ENCODE measurements at places on chromosomes 3 and 15.

DNA sequence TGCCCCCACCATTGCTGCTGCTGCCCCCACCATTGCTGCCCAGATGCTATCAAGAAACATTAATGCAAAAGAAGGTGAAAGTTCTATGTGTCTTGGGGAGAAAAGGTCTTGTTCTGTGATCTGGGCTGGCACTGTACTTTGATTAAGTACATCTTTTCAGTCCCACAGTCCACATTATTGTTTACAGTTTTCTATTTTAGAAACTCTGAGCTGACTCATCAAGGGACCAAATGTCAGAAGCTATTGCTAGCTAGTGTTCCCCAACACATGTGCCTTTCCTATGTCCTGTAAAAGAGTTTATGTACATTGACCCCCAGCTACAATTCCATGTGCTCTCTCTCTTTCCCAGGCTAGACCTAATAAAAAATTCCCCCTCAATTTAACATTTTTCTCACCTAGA lies 264.7 kb upstream of the NECTIN3 start:
- no peak for DNase-seq

DNA sequence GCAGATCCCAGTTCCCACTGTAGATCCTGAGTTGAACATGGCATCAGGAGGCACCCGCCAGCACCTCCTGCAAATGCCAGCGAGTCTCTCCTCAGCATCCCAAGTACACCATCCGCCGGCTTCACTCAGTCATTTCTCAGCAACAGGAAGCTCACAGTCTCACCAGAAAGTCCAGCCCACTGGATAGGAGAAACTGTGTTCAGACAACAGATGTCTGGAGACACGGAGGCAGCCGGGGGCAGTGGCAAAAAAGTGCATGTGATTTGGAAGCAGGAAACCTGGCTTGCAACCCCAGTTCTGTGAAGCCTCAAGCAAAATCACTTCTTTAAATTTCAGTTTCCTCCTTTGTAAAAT lies 68.7 kb downstream of the SRGAP3 start:
- DNase-seq, result no peak

DNA sequence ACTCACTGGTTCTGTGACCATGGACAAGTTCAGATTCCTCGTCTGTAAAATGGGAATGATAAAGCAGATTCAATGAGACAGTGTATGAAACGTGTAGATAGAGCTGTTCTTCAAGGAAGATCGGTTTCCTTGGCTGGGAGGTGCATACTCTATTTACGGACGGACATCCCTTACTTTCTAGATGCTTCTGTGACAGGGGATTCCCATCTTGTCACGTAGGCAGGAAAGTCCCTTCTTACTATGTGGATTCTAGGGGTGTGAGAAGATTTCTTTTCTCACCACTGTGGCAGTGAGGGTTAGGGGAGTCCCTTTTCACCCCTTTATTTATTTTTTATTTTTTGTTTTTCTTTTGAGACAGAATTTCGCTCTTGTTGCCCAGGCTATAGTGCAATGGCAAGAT lies 180.9 kb upstream of the TBL1XR1 start:
- no peak for DNase-seq

DNA sequence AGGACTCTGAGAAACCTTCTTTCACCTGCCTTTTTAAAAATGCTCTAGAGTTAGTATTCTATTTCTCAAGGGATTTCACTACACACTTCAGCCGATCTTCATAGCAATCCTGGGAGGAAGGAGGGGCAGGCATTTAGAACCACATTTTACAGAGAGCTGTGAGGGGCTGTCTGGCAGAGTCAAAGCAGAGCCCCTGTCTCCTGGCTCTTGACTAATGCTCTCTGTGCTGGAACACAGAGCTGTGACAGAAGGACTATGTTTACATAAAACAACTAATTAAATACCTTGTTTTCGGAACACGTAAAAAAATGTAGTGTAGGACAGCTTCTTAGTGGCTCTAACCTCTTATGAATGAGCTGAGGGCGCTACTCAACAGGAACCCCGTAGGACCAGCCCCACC lies 7.6 kb upstream of the SPTBN5 start:
- no peak for DNase-seq

DNA sequence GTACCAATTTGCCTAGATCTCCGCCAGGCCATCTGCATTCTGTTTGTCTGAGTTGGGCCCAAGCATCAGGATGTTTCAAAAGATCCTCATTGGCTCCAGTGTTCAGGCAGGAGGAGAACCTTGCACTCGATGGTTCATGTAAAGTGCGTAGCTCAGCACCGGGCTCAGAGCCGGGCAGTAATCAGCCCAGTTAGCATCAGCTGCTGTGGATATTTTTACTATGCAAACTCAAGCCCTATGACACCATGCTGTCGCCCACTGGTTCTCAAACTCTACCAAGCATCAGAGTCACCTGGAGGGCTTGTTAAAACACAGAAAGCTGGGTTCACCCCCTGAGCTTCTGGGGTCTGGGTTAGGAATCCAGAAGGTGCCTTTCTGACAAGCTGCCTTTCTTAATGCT lies 310.8 kb downstream of the SHQ1 start:
- no peak for DNase-seq

DNA sequence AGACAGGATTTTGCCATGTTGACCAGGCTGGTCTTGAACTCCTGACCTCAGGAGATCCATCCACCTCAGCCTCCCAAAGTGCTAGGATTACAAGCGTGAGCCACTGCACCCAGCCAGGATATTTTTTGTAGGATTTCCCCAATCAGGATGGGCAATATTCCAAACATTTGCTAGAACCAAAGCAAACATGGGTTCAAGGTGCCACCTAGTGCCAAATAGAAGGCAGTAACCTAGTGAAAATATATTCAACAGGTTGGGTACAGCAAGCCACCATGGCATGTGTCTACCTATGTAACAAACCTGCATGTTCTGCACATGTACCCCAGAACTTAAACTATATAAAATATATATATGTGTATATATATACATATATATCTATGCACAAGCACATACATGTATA lies 185.9 kb upstream of the CADM2 start:
- no peak for DNase-seq

DNA sequence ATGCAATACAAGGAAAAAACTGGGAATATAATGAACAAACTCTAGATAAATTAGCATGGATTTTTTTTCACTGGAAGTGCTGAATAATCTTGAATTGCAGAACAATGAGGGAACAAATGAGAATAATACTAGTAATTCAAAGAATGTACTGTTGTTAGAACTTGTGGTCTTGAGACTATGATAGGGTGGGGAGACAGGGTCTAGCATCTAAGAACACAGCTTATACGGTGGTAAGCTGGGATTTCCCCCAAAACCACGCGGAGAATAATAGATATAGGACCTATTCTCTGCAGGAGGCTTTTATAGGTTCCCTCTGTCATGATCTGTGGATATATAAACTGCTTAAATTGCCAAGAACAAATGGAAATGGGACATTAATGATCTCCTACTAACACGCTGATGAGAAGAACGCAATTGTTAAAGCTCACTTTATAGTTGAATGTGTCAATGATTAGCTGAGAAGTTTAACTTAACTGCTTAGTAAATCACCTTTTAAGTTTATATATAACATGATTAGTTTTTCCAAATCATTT lies 692.3 kb downstream of the ZPLD1 start:
- DNase-seq, result no peak

- DNase-seq, result no peak
Measured at GRCh38 chr15:25172691-25173090, 217.9 kb downstream of the SNRPN start.

DNA sequence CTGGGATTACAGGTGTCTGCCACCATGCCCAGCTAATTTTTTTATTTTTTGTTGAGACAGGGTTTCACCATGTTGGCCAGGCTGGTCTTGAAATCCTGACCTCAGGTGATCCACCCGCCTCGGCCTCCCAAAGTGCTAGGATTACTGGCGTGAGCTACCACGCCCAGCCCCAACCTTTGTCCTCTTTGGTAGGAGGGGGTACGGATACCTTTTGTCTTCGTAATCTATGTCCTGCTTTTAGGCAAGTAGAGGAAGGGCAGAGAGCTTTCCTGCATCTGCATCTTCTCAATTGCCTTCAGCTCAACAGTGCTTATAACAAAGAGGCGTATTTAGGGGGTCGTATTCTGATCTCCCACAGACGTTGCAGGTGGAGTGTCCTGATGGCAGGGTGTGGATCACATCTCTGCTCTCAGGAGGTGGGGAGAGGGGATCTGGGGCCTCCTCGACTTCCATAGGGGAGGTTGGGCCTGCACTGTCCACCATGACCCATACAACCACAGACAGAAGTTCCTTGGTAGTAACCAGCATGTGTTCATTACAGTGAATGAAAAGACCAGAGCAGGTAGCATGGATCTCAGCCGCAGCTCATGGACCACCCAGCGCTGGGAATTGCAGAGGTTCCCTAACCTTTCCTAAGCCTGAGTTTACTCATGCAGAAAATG lies 21.4 kb upstream of the KCTD6 start:
- DNase-seq, result no peak

DNA sequence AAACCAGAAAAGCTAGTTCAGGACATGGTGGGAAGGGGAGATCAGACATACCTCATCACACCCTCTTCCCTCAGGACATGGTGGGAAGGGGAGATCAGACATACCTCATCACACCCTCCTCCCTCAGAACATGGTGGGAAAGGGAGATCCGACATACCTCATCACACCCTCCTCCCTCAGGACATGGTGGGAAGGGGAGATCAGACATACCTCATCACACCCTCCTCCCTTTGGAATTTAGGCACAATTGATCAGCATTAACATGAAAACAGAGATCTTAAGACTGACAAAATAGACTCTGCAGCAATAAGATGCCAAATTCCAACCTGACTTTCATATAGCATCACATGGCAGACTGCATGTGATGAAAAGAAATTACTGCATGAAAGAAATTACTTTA lies 412.7 kb upstream of the ZNF717 start:
- DNase-seq, result no peak

DNA sequence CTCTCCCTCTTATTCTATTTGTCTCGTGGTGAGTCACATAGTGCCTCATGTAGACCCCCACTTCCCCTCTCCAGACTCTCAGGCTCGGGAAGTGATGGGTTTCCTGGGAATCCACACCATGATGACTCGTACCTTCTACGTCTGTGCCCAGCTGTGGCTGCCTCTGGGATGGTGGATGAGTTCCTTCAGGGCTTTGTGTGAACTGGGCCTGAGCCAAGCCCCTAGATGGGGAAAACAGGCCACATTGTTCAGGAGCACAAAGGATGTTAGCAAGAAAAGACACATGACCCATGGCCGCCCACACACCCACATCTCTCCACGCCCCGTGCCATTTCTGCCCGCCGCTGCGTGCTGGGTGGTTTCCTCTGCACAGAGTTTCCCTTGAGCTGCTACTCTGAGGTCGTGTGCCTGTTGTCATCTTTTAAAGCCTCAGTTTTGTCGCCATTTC lies 10.5 kb downstream of the ISG20 start:
- peak; percentile 65 for DNase-seq

- DNase-seq, result no peak
Measured at GRCh38 chr15:83270176-83270575, 14.3 kb downstream of the BNC1 start.

GRCh38 chr3:44862226-44862637 lies 520 bp downstream of the TMEM42 start:
- DNase-seq, result peak; percentile 38

DNA sequence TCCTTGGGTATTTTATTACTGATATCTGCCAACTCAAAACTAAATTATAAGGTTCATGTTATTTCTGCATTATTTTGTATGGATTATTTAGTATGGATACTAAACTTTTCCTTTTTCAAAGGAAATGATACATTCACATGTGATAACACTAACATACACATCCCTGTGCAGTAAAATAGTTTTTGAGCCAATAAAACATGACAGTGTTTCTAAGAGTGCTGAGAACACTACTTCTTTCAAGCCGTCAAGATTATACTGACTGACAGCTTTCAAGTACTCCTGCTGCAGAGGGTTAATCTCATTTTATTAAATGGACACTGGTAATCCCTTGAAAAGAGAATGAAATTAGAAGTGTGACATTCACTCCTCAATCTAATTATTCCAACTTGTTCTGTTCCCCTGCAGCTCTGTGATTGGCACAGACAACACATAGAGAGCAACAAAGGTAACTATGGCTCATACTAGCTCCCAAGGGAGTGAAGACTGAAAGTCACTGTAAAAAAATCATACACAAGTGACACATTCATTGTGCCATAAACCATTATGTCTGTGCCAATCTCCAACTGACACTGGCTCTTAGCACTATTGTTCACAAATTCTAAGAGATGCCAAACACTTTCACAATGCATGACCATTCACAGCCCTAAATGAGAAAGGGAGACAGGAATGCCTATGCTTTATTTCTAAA lies 468.6 kb downstream of the SHQ1 start:
- DNase-seq, result no peak

- DNase-seq, result no peak
Measured at GRCh38 chr3:103342205-103342731, 907.5 kb downstream of the ZPLD1 start.

- DNase-seq, result no peak
Measured at GRCh38 chr15:60426870-60427508, 29.2 kb upstream of the ANXA2 start.

DNA sequence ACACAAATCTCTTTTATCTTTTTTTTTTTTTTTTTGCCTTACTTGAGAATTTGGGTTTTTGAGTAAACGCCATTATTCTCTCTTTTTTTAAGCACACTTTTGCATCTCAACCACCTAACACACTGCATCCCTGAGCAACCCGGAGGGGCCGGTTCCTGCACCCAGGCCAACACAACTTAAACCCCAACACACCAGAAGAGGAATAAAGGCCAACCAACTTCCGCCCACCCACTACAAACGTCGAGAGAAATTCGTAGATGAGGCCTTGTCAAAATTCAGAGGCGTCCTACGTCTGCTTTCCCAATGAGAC lies 389 bp upstream of the CCNB2 start:
- peak; percentile 20 for DNase-seq

DNA sequence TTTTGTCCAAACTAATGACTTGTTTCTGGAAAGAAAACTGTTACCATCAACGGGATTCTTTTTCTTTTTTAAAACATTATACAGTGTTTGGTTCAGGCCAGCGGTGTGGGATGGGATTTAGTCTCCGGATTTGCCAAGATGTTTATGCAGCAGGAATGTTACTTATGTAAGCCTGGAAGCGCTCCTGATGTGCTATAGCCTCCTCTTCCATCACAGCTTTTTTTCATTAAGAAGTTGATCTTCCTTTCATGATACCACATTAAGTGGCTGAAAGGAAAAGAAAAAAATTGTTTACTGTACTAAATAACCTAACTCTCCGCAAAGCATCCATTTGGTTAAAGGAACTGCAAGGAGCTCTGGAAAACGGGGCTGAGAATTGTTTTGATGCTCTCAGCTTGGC lies 120.5 kb upstream of the ALDH1A3 start:
- no peak for DNase-seq

GRCh38 chr15:57220205-57220604 lies 156.1 kb upstream of the CGNL1 start:
- no peak for DNase-seq

GRCh38 chr3:152447511-152447910 lies 178.8 kb downstream of the MBNL1 start:
- no peak for DNase-seq

DNA sequence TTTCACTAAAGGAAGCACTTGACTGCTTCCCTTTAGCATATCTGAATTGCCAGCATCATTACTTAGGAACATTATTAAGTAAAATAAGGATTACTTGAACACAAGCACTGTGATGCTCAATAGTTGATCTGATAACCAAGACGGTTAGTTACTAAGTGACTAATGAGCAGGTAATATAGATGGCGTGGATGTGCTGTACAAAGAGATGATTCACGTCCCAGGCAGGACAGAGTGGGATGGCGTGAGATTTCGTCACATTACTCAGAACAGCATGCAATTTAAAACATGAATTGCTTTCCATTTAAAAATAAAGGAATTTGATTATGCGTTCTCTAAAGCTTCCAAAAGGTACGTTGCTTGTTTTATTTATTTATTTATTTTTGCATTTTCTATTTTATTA lies 240.0 kb upstream of the ARHGEF26 start:
- DNase-seq, result no peak
